ENCODE measurements at places on chromosomes 7 and 10.

- DNase-seq: no peak
These were observed 15.4 kb upstream of the TSPAN13 start for GRCh38 chr7:16738011-16738688.

- DNase-seq: peak; percentile 9
These were observed at the start of gene RET for GRCh38 chr10:43076876-43077420. Gene RET (plus strand): TSS chr10:43077069. CDS start chr10:43077259, 190 bp downstream.

- no peak for DNase-seq
These were observed 21.3 kb upstream of the NUB1 start for GRCh38 chr7:151320263-151320845.

DNA sequence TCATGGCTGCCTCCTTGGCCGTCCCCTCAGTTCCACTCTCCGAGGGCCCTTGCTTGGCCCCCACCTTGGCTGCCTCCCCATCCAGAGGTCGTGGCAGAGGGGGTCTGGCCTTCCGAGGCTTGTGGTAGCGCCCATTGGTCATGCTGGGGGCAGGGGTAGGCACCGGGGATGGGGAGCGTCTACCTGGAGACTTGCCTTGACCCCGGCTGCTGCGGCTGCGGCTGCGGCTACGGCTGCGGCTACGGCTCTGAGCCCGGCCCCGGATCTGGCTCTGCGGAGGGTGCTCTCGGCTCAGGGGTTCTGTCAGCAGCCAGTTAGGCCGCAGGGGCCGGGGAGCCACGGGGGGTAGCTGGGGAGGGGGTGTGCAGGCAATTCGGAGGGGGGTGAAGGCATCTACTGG is 10.7 kb downstream of the LZTS2 start:
- no peak for DNase-seq

DNA sequence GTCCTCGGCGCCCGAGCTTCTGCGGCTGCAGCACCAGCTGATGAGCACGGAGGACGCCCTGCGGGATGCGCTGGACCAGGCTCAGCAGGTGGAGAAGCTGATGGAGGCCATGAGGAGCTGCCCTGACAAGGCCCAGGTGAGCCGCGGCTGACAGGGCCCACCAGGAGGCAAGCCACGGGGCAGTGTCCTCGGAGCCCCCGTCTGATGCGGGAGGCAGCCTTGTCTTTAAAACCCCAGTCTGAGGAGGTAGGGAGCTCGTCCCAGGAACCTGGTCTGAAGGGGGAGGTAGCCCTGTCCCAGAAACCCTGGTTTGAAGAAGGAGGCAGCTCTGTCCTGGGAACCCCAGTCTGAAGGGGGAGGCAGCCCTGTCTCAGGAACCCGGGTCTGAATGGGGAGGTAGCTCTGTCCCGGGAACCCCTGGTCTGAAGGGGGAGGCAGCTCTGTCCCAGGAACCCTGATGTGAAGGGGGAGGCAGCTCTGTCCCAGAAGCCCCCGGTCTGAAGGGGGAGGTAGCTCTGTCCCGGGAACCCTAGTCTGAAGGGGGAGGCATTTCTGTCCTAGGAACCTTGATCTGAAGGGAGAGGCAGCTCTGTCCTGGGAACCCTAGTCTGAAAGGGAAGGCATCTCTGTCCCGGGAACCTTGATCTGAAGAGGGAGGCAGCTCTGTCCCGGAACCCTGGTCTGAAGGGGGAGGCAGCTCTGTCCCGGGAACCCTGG is 53.1 kb upstream of the GTF2IRD1 start:
- no peak for DNase-seq

- no peak for DNase-seq
These were observed 1.3 kb downstream of the LSMEM1 start for GRCh38 chr7:112481833-112482670.

GRCh38 chr7:105277341-105277740 is 111.4 kb downstream of the SRPK2 start:
- DNase-seq: no peak

DNA sequence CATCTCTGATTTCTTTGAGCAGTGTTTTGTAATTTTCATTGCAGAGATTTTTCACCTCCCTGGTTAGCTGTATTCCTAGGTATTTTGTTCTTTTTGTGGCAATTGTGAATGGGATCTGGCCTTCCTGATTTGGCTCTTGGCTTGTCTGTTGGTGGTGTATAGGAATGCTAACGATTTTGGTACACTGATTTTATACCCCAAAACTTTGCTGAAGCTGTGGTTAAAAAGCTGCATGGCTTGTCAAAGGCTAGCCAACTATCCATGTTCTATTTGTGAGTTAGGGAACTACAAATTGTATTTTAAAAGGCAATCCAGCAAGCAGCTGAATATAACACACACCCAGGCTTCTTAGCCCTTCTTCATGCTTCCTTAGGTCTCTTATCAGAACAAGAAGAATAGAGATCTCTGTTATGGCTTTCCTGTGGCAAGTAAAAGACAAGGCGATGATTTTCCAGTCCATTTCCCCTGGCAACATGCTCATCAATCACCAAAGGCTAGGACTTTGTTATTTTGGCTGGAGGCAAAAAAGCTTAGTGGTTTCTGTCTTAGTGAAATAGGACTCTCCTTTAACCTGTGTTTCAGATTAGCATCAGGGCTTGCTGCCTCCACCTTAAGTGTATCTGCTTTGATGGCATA is 77.5 kb downstream of the CDK6 start:
- DNase-seq: no peak
